ENCODE measurements at places on chromosomes 16 and 17. TPM values are rescaled to one million over a fixed set of nuclear protein-coding genes. Genes with fewer than 3 reads are reported as not detected.

The SLFN14 gene
- not detected for total RNA-seq

The CTRB2 gene
- total RNA-seq = not detected

The MT1E gene
- 292 TPM for total RNA-seq

The HOXB2 gene
- total RNA-seq = 6.7 TPM

The TEX19 gene
- total RNA-seq = not detected

The KRT39 gene
- total RNA-seq = not detected

The CCL17 gene
- not detected for total RNA-seq

The KRTAP4-16 gene
- total RNA-seq = not detected

GRCh38 chr17:48546924-48547807 is 2.3 kb upstream of the HOXB2 start:
- H3K4me1 ChIP-seq = peaks cover 76% of the 10 kb centered on the region
- peak overlapping the region; percentile 95 for H3K27ac ChIP-seq
- peak; percentile 83 for DNase-seq
- peaks cover 8% of the 10 kb centered on the region for H3K36me3 ChIP-seq

DNA sequence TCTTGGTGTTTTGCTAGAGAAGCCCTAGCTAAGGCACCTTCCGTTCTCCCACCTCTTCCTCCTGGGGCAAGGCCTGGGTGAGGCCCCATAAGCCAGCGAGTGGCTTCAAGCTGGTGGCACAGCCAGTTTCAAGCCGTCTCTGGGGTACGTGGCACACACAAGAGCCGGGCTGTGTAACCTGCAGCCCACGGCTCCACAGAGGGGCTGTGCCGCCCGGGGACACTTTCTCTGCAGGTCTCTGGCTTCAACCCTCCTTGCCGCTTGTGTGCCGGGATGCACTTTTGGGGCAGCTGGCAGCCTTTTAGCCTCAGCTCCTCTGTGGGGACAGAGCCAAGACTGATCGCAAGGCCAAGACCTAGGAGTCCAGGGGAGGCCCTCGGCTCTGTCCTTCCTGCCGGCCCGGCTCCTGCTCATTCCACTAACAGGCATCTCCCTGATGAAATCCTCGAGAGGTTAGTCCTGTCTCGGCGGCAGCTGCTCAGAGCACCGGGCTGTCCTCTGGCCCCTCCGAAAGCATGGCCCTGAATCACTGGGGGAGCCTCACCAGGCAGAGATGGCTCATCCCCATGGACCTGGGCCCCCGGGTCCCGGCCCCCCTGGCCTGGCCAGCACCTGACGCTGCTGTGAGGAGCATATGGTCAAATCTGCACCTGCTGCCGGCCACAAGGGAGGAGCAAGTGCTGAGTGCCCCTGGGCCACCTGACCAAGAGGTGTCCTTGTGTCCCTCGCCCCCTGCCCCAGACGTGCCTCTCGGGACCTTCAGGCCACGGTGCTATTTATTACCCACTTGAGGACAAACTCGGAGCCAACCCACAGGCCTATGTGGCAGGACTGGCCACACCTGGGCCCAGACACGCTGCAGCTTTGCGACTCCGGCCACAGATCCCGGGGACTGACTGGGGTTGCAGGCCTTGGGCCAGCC is 98.5 kb downstream of the METRNL start:
- no peaks in the 10 kb centered on the region for H3K27me3 ChIP-seq
- H3K36me3 ChIP-seq = no peaks in the 10 kb centered on the region
- peak; percentile 2 for DNase-seq
- no peaks in the 10 kb centered on the region for H3K4me1 ChIP-seq
- no peak overlapping the region for H3K4me3 ChIP-seq
- no peak overlapping the region for H3K27ac ChIP-seq

DNA sequence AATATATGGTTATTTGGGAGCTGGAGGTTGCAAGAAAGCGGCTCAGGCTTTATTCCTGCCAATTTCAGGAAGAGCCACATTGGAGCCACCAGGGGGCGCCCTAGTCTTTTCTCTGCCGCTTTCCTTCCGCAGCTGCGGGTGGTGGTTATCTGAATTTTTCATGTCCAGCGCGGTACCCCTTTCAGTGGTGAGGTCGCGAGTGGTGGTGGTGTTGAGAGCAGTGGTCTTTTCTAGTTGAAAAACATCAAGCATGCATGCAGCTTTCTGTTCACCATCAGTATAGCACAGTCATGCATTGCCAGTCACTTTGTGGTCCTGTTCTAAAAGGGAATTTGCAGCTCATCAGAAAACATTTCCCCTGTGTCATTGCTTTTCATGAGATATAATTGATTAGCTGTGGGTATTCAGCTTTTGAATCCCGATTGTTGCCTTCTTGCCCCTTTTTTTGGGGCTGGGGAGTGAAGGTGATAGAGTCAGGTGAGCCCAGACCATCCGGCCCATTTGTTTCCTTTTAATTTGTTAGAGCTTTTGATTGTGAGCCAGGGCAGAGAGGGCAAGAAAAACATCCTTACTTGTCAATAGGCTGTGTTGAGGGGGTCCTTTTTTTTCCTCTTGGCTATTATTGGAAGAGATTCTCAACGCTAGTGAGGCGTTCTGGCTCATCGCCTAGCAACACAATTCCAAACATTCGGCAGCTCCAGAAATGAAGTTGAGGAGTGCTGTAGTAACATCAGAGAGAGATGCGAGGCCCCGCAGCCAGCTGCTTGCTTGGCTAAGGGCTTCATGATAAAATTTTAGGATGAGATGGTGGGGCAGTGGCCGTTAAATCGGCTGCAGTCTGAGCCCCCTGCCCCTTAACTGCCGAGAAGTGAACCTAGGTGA is 119.0 kb downstream of the SNX29 start:
- no peaks in the 10 kb centered on the region for H3K27me3 ChIP-seq
- peak; percentile 70 for DNase-seq
- no peaks in the 10 kb centered on the region for H3K36me3 ChIP-seq
- peak overlapping the region; percentile 3 for H3K4me3 ChIP-seq
- H3K27ac ChIP-seq = no peak overlapping the region

DNA sequence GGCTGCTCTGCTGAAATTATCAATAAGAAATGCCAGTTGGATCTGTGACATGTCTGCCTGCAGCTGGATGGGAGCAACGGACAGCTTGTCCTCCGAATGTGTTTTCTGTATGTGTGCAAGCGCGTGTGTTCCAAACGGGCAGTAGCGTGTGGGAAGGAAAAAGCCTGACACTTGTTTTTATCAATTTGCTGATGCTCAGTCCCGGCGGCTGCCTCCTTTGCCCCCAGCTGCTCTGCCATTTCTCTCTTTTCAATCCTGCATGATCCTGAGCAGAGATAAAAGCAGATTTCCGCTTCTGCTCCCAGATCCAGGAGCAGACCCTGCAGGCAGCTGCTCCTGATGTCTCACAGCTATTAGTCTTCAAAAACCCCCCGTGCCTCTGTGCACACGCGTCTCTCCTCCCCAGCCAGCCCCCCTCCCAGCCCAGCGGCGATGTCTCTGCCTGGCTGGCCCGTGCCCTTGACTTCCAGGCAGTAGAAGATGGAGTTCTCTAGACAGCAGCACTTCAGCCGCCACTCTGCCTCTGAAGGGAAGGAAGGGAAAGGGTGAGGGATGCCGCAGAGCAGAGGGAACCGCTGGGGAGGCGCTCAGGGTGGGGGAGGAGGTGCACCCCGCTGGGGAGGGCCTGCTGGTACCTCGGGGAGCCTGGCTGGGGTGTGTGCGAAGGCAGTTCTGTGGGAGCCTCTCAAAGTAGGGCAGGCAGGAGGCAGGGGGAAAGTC is 4.1 kb downstream of the PRCD start:
- peaks cover 43% of the 10 kb centered on the region for H3K4me1 ChIP-seq
- H3K27me3 ChIP-seq = peaks cover 5% of the 10 kb centered on the region

DNA sequence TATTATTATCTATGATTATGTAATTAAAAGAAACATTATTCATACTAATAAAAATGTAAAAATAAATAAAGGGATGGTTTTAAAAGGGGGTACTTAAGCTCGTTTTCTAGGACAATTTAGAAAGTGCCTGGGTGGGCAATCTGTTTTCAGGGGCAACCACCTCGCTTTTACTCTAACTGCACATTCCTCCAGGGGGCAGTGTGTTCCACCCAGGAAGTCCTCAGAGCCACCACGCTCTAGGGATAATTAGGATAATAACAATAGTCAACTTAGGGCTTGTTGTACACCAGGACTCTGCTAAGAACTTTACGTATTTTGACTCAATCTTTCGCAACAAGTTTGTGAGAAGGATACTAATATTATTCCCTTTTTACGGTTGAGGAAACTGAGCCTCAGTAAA is 396.7 kb upstream of the MAF start:
- no peaks in the 10 kb centered on the region for H3K4me1 ChIP-seq
- no peak overlapping the region for H3K27ac ChIP-seq
- no peaks in the 10 kb centered on the region for H3K27me3 ChIP-seq
- no peaks in the 10 kb centered on the region for H3K36me3 ChIP-seq
- H3K4me3 ChIP-seq = no peak overlapping the region
- DNase-seq = no peak

DNA sequence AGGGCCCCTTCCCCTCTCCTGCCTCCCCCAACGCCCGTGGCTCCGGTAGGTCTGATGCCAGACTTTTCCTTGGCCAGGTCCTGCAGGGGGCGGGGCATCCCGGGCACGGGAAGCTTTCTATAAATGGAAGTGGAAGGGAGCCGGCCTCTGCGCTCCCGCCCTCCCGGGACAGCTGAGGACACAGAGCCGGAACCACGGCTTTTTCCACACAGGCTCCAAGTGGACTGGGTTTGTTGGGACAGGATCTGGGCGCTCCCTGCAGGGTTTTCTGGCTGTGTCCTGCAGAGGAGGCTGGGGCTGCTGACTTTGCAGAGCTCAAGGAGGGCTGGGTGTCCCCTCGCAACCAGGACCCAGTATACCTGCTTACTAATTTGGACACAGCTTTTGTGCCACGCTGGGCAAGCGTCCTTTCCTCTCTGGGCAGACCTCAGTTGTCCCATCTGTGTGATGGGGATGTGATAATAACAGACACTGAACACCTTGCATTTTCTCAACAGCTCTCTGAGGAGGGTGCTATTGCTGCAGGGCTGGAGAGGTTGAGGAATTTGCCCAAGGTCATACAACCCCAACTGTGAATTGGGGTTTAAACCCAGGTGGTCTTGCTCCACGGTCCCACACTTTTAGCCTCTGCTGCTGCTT is 1.8 kb downstream of the TNS4 start:
- H3K4me3 ChIP-seq = peak overlapping the region; percentile 25
- peaks cover 35% of the 10 kb centered on the region for H3K4me1 ChIP-seq
- peak; percentile 92 for DNase-seq
- peak overlapping the region; percentile 66 for H3K27ac ChIP-seq

Data from stomach (tissue), 19 donors.